M059J (cell line): ENCODE measurements at places on chromosomes 1 and 21. TPM values are rescaled to one million over a fixed set of nuclear protein-coding genes. Genes with fewer than 3 reads are reported as not detected.

GRCh38 chr21:41921021-41921420 lies 32.8 kb downstream of the C2CD2 start:
- DNase-seq = no peak

DNA sequence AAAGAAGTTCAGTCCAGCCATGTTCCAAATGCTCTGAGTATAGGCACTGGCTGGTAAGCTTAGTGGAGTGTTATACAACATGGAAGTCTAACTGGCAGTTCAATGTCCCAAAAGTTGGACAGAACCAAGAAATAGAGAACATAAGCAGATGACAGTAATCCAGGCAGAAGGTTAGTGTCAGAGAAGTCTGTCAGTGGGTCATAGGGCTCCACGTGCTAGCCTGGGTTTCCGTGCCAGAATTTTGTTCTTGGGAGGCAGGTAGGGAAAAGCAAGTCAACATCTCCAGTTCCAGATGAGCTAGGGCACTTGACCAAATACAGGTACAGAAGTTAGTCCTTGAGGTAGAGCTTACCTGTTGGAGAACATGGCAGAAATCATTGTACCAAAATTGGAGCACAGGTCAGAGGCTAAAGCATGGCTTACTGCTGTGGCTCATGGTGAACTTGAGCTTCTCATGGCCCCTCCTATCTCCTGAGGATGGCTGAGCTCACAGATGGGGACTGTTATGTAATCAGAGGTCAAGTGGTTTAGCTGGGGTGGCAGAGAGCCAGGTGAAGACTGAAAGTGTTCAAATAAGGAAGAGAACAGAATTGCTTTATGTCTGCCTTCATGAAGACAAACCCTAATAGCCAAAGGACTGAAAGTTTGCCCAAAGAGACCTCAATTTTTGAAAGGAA lies 170.8 kb downstream of the NFIA start:
- DNase-seq = peak; percentile 4

DNA sequence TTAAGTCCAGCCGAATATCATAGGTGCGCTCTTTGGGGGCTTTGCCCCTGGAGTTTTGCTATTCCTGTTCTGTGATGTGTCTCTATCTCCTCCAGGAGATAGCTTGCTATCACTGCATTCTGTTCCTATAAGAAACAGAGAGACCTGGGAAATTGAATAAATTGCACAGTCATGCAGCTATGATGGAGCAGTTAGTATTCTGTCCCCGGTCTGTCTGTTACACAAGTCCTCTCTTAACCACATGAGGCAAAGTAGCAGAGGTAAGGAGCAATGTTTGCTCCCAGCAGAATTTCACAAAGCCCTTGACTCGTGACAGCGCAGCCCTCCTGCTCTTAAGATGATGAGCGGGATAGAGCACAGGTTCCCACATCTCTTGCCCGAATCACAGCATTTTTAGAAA lies 63.9 kb upstream of the GRHL3 start:
- no peak for DNase-seq

- DNase-seq = no peak
Measured at GRCh38 chr1:64664299-64664698, 80.6 kb upstream of the RAVER2 start.

Gene NPPA
- total RNA-seq = not detected in 2 replicates

Gene CFAP107
- total RNA-seq = not detected in 2 replicates

- peak; percentile 42 for DNase-seq
Measured at GRCh38 chr1:46757247-46757955, 38.5 kb upstream of the EFCAB14 start.

Gene ADORA3
- total RNA-seq = not detected in 2 replicates

- no peak for DNase-seq
Measured at GRCh38 chr1:232548691-232549090, 81.2 kb downstream of the SIPA1L2 start.

- DNase-seq = no peak
Measured at GRCh38 chr21:42216726-42217572, 2.0 kb upstream of the ABCG1 start.

DNA sequence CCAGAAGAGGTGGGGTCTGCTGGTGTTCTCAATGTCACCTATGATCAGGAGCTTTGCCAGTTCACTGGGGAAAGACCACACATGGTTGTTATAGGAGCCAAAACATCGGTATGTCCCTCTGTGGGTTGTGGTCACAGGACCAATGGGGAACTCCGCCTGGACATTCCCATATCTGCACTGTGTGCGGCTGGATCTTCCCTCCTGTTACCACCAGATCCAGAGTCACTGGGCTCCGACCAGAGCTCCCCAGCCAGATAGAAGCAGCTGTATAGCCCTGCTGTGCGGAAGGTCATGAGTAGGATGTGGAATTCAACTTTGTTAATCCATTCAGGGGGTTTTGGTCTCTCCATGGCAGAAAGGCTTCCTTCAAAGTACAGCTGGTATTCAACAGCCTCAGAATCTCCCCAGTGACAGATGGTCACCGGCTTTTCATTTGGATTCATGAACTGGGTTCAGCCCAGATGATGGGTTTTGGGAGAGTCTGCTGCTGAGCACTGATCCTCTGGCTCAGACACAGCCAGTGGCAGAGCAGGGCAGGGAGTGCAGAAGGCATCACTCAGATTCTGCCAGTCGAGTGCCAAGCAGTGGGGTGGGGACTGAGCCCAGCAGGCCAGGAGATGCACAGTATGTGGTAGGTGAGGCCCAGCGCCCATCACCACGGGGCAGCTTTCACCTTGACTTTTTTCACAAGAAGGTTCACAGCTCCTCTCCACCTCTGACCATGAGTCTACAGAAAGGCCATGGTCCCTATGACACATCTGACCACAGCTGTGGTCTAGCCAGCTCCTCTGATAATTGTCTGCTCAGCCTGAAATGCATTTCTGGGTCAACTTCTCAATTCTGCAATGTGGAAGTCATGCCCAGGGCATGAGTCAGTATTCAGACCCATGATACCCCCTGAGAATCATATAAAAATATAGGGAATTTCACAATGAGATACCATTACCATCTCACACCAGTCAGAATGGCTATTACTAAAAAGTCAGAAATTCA lies 2.9 kb upstream of the SHCBP1L start:
- peak; percentile 99 for DNase-seq

Gene SMIM12
- total RNA-seq = 36.1 and 44.9 TPM in 2 replicates
